ENCODE measurements at places on chromosomes 6 and 20. TPM values are rescaled to one million over a fixed set of nuclear protein-coding genes. Genes with fewer than 3 reads are reported as not detected.
A peak's percentile ranks its signal among the peaks of the same experiment; 100 is the strongest.

- DNase-seq, result no peak
These were observed 113.7 kb downstream of the SLC23A2 start for GRCh38 chr20:4887586-4887985.

The ESR1 gene
- 0.34 TPM for total RNA-seq

The DXO gene
- total RNA-seq, result 15.2 TPM

The EHMT2 gene
- total RNA-seq, result 80.4 TPM

DNA sequence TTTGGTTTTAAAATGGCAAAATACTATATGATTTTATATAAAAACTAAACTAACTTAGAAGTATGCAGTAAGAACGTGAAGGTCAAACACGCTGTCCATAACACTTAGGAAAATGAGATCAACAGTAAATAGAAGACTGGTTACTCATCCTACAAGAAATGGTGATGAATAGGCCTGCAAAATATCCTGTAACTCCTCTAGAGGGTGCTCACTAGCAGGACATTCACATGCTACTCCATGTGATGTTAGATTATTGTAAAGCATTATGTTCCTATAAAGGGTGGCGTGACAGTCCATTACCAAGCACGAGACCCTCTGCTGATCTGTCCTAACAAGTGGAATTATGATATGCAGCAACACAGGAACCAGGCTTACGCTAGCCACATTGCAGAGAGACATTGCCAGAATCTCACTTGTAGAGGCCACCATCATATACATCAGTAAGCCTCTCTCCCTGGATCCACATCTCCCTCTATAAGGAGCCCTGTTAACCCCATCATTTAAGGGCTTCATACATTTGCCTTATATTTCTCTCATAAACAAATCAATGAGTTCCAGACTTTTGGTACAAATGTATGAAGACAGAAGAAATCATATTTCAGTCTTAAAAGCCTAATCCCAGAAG lies 18.0 kb upstream of the DEFB129 start:
- DNase-seq, result peak; percentile 8

GRCh38 chr6:166558156-166559005 lies 28.1 kb downstream of the RAMACL start:
- DNase-seq, result no peak

The NHLRC1 gene
- 0.24 TPM for total RNA-seq

The RNF39 gene
- total RNA-seq, result not detected

DNA sequence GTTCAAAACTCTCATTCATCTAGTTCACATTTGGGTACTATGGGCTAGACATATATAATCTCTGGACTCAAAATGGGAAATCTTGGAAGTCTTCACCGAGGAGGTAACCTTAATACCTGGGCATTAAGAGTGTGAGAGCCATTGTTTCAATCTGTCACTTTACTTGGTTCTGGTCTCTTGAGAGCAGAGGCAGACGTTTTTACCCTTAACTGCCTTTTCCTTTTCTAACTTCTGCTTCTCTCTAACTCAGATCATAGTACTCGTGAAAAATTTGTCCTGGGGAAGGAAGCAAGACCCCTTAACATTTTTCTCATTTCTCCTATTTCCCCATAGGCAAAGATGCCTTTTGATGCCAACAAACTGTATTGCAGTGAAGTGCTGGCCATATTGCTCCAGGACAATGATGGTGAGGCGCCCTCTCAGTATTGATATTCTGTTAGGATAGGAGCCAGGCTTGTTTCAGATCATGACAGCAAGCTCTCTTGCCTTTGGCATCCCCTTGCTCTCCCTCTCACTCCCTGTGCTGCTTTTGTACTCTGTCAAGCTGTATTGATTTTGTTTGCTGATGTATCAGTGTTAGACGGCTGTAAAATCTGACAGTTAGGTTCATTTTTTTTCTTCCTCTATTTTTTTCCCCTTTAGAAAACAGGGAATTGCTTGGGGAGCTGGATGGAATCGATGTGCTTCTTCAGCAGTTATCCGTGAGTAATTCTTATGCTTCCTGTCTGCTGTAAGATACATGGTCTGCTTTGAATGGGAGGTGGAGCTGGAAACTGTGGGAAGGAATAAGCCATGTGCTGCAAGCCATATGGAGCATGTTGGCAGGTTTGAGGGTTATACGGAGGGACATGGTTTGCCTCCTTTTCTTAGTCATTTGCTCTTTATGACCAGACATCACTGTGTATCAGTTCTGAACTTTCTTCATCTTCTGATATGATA lies 83.5 kb downstream of the CTNNBL1 start:
- no peak for DNase-seq

- no peak for DNase-seq
These were observed 19.7 kb upstream of the MROH8 start for GRCh38 chr20:37198932-37199660.

DNA sequence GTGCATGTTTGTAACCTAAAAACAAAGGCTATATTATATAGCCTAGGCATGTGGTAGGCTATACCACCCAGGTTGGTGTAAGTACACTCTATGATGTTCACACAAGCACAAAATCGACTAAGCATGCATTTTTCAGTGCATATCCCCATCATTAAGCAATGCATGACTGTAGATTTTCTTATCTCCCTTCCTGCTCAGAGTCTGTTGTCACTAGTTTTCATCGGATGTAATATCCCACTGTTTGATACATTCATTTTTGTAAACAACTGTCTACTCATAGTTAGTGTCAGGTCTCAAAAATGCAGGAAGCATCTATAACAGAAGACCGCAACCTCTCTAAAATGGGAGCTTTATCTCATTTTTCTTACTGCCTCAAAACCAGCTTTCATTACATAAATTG lies 70.7 kb downstream of the GFRAL start:
- DNase-seq, result no peak

- DNase-seq, result no peak
These were observed 282.6 kb downstream of the TPBG start for GRCh38 chr6:82646231-82646615.

DNA sequence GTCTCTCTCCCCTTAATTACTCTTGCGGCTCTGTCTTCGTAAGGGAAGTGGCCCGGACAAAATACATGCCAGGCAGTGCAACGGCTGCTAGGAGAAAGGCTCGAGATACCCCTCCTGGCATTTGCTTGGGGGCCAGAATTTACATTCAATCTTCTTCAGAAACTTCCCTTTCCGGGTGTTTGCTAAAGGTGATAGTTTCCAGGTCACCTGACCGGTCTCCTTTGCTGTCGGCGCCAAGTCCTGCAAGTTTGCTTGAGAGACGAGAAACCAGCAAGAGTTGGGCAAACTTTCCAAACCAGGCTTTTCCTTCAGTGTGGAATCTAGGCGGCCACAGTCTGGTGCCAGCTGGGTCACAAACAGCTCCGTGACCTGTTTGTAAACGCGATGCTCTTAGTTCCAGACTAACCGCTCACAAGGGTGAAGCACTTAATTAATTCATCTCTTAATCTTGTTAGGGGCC lies 563 bp upstream of the SRSF3 start:
- peak; percentile 51 for DNase-seq

GRCh38 chr6:104218116-104218515 lies 641.6 kb downstream of the HACE1 start:
- DNase-seq, result no peak

- no peak for DNase-seq
These were observed 99.2 kb downstream of the MYLK4 start for GRCh38 chr6:2651536-2651935.

DNA sequence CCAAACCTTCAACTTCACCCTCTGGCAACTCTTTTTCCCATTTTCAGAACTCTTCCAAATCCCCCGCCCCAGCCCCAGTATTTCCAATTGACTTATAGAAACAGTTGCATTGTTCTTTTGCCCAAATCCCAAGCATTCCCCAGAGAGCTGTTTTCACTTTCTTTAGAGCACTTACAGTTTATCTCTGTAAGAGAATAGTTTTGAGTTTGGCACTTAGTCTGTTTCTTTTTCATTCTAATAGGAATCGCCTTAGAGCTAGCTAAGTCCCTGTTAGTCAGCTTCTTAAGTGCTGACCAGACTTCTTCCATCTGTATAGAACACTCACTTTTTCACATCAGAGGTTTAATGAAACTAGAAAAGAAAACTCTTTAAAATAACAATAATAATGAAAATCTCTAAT lies 374.2 kb upstream of the FLRT3 start:
- no peak for DNase-seq

GRCh38 chr6:57435475-57436160 lies 118.2 kb downstream of the PRIM2 start:
- no peak for DNase-seq

The UNC5CL gene
- total RNA-seq, result 0.93 TPM

The CDH4 gene
- not detected for total RNA-seq

- no peak for DNase-seq
These were observed 18.7 kb upstream of the IP6K3 start for GRCh38 chr6:33765368-33765767.

The TMEM170B gene
- 0.86 TPM for total RNA-seq

DNA sequence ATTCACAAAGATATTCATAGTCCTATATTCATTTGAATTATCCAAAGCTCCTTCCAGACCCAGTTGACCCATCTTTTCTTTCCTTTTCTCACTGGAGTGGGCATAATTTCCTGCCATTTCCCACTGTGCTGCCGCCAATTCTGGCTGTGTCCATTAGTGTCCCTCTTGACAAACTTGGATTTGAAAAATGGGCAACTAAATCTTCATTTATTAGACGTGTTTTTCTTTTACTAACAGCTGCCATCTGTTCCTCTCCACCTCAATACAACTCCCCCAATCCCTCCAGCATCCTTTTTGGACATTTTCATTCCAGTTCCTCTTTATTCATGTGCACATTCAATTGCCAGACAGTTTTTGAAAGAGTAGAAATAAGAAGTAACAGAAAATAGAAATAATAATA lies 90.5 kb downstream of the PCSK2 start:
- no peak for DNase-seq

The THBD gene
- total RNA-seq, result not detected

The MLIP gene
- not detected for total RNA-seq

DNA sequence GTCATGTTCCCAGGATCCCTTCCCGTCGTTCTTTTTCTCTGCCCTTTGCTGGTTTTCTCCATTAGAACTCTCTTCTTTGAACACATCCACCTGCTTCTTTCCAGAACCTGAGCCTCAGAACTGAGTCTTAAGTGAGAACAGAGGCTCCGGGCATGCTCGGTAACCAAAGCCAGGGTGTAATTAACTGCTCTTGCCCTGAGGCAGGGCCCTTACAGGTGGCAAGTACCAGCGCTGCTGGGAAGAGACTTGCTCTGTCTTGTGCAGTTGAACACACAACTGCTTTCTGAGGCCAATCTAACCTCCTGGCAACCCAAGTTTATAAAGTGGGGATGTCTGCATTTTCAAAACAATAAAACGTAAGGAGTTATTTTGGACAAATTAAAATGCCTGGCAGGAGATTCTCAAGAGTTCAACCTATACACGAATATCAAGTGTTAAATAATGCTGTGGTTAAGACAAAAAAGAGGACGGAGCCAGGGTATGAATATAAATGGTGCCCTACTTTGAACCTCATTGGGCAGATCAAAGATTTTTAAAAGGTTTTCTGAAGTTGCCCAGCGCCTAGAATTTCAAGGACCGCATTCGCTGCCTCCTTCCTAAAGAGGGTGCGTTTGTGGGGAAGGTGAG lies 12.4 kb upstream of the DEK start:
- DNase-seq, result no peak

GRCh38 chr6:156336089-156336488 lies 441.1 kb upstream of the ARID1B start:
- DNase-seq, result no peak

The UST gene
- total RNA-seq, result 0.49 TPM

DNA sequence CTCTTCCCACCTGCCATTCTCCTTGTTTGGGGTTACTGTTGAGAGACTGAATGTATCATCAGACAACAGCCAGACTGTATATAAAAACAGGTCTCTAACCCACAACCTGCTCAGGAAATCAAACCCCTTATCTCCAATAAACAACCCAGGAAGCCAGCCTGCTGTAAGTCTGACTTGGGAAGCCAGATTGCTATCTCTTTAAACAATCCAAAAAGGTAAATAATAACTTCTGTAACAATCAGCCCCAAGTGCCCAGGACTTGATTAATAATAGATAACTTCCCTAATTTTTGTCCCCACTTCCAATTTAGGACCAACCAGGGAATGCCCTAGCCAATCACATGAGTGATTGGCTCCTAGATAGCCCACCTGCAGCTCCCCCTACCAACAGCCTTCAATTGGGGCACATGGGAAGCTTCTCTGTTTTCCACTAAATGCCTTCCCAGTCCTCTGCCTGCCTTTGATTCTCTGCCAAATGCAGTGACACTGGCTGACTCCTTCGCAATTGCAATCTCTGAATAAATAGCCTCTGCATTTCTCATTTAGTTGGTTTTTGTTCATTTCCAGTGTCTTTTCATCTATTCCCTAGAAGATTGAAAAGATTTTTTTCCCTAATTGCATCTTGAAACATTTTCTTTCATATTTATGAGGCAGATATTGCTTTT lies 117.1 kb upstream of the TAB2 start:
- DNase-seq, result no peak

DNA sequence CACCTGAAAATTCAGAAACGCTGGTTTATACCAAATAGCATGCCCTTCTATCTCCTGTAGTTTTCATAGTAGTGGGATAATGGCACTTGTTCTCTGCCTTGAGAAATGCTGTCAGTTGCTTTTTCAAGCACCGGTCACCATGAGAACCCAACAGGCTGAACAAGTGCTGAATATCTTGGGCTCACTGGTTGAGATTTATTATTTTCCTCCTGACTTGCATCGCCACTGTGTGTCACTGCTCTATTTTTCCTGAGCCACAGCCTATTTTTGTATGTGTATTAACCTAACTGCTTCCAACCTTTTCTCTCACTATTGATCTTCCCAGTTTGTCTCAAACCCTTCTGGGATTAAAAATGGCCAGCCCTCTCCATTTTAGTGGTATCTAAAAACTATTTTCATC lies 71.9 kb downstream of the OPN5 start:
- no peak for DNase-seq

The TENT5A gene
- total RNA-seq, result 0.34 TPM

- no peak for DNase-seq
These were observed 83.0 kb downstream of the TMEM242 start for GRCh38 chr6:157240059-157240959.

DNA sequence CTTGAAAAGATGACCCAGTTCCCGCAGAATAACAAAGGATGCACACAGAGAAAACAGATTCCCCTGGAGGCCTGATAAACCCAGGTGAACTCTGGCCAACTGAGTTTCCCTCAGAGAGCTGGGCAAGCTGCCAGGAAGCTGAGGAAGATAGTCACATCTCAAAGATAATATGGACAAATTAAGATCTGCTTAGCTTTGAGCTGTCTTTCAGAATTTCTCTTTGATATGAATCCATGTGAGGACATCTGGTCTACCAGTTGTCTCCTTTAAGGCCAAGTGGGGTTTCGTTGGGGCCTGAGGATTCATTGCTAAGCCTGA lies 59.5 kb downstream of the ID4 start:
- DNase-seq, result no peak

- no peak for DNase-seq
These were observed 24.7 kb upstream of the ELMO2 start for GRCh38 chr20:46430921-46431712.

- no peak for DNase-seq
These were observed 36.2 kb upstream of the PLCB1 start for GRCh38 chr20:8095648-8096572.

- DNase-seq, result no peak
These were observed 22.7 kb downstream of the SNAI1 start for GRCh38 chr20:50005471-50005981.

GRCh38 chr6:11126876-11127275 lies 15.4 kb upstream of the ERVFRD-1 start:
- DNase-seq, result no peak

GRCh38 chr6:147467428-147467827 lies 41.1 kb upstream of the SAMD5 start:
- DNase-seq, result no peak

GRCh38 chr6:24795106-24795505 lies 3.6 kb downstream of the ARMH2 start:
- no peak for DNase-seq

The NQO2 gene
- total RNA-seq, result 34.8 TPM

- DNase-seq, result no peak
These were observed 60.7 kb upstream of the LAMA2 start for GRCh38 chr6:128822271-128822670.

Data from activated T-helper 1 cell treated with anti-CD3 and anti-CD28 coated beads, Interleukin-12 subunit alpha, Interleukin-12 subunit beta, Interleukin-2, Interleukin-4 antibody, amounts not matched to agents 30 ng/mL and 10 ng/mL and 1 ng/mL, durations not matched to agents 14 hours and 24 hours and 36 hours (primary cell).